ENCODE measurements at places on chromosomes 16 and 17.

DNA sequence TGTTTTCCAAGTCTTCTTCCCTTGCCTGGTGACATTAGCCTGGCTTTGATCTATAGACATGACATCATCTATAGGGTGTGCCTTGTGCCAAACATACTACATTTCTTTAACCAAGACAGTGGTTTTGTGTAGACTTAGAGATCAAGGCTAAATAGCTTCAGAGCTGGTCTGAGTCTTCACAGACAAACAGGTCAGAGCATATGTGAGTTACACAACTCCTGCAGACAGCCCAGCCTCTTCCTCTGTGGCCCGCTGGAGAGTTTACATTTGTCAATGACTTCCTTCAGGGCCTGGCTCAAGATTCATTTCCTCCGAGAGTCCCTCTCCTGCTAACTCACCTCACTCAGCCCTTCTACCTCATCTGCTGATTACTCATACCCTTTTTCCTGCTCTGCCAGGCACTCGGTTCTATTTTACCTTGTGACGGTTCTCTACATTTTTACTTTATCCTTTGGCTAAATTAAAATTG is 73.1 kb upstream of the TANC2 start:
- DNase-seq = no peak

DNA sequence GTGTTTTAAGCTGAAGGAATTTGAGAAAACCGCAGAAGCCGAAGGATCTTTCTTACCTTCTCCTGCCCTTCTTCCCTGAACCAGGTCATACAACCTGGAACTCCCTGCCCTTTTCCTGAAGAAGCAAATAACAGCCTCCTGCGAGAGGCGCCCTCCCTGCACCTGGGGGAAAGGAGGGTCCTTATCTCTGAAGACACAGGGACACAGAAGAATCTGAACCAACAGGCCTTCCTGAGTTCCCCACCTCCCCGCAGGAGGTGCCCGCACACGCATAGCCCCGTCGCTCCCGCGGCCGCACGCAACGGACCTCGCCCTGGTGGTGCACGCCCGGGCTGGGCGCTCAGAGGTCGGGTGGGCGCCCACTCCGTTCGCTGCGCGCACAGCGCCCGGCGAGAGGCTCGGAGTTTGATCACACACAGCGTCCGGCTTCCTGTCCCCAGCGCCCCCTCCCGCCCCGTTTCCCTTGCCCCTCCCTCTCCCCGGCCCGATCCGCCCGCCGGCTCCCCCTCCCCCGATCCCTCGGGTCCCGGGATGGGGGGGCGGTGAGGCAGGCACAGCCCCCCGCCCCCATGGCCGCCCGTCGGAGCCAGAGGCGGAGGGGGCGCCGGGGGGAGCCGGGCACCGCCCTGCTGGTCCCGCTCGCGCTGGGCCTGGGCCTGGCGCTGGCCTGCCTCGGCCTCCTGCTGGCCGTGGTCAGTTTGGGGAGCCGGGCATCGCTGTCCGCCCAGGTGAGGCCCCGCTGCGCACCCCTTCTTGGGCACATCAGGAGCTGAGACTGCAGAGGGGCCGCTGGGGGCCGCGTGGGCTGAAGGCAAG is at the start of gene TNFSF12:
Gene TNFSF12, plus strand, starts transcription at position 474 of the 816 bp plus-strand sequence. Its CDS starts 96 bp downstream, at position 570.
- no peak for DNase-seq

DNA sequence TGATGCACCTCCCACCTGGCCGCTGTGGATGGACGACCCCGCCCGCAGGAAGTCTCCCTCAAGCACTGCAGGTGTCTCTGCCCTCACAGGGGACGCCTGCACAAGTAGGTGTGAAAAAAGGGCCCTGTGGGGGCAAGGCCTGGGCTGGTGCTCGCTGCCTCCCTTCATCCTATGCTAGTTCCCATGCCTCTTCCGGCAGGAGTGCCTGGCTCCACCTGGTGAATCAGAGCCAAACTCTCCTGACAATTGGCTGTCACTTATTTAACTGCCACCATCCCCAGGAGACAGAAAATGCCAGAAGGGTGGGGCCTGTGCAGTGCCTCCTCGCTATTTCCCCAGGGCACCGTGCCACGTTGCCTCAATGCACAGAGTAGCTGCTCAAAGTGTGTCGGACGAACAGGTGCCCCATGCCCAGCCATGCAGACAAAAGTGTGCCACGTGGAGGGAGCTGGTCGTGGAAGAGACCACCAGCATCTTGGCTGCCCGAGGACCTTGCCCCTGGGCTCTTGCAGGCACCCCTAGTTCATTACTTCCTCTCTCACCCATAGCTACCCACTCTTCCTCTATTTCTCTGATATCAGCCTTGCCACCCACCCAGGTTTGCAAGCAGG is 170.7 kb downstream of the SEC14L1 start:
- DNase-seq = no peak

DNA sequence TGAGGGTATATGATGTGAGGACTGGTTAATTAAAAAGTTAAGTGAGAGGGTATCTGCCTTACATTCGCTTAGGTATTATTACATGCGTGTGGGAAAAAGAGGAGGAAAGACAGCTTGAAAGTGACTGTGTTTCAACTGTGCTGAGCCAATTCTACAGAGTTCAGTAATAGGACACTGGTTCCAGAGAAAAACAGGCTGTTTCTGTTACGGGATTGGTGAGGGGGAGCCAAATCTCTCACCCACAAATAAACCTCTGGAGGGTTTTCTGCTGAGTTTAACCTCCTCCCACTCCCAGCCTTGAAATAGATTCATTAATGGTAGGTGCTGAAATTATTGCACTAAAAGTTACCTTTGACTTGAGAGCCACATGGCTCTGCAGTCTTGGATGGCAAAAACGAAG is 3.9 kb upstream of the KRT26 start:
- DNase-seq = no peak
